Naive thymus-derived CD4-positive, alpha-beta T cell (primary cell): ENCODE measurements at places on chromosomes 2 and 18.

DNA sequence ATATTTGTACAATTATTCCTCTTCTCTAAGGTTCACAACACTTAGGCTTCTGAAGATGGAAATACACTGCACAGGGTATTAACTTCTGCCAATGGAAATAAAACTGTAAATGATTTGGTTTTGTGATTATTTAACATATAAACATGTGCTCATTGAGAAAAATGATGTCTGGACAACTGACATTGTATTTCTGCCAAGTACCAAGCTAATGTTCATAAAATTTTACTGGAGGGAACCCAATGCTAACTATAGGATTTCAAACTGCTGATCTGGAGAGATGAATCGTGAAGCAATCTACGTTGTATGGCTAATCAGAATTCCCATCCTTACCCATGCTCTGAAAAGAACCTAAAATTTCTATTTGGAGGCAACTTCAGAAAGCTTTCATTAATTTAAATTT is 279.7 kb downstream of the NRXN1 start:
- no peak overlapping the region for H3K27ac ChIP-seq
- DNase-seq: no peak
- no peaks in the 10 kb centered on the region for H3K27me3 ChIP-seq
- no peaks in the 10 kb centered on the region for H3K36me3 ChIP-seq
- H3K4me1 ChIP-seq: no peaks in the 10 kb centered on the region

GRCh38 chr18:13889671-13890070 is 25.7 kb downstream of the MC2R start:
- no peaks in the 10 kb centered on the region for H3K4me1 ChIP-seq
- H3K4me3 ChIP-seq: no peak overlapping the region
- H3K36me3 ChIP-seq: no peaks in the 10 kb centered on the region
- H3K27me3 ChIP-seq: no peaks in the 10 kb centered on the region
- DNase-seq: no peak
- H3K27ac ChIP-seq: no peak overlapping the region

DNA sequence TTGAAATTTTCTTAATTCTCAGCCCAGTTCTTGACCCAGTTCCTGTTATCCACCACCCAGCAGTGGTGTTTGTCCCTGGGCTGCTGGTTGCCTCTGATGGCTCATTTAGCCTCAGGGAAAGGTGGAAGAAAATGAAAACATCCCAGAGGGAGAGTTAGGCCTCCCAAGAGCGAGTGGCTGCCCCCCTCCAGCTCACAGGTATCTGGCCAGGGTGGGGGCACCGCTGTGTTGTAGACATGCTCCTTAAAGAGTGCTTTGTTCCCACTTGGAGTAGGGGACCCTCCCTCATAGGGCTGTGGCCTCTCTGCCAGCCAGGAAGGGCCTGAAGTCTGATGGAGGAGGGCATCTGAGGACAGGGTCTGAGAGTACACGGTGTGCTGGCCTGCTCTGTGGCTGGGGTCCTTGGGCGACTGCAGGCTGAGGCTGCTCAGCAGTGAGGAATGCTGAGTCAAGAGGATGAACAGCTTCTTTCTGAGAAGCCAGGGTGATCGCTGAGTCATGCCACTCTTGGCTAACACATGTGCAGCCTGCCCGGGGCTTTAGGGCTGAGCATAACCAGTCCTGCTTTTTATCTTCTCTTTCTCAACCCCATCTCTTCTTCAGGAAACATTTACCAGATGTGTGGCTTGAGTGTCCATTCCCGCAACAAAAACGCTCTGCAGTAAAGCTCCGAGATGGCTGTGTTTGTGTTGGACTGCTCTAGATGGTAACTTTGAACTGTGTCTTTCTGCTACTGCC is 72.3 kb downstream of the IL1R2 start:
- H3K4me3 ChIP-seq: no peak overlapping the region
- no peaks in the 10 kb centered on the region for H3K4me1 ChIP-seq
- no peak for DNase-seq
- H3K27me3 ChIP-seq: no peaks in the 10 kb centered on the region

DNA sequence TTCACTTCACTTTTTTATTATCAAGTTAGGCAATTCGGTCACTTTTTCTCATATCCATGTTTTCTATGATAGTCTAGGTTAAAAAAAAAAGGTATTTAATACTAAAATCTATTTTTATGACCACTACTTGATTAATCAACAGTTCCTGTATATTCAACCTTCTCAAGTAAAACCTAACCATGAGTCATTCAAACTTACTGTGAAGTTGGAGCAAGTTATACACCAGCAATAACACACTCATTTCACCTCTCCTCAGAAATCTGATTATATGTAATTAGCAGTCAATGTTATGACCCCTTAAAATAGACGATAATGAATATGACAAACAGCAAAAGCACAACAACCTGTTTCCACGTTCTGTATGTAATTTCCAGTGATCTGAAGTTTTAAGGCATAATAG is 35.0 kb upstream of the ADAM17 start:
- no peaks in the 10 kb centered on the region for H3K27me3 ChIP-seq
- no peaks in the 10 kb centered on the region for H3K36me3 ChIP-seq
- peaks cover 10% of the 10 kb centered on the region for H3K4me1 ChIP-seq
- no peak overlapping the region for H3K4me3 ChIP-seq
- no peak overlapping the region for H3K27ac ChIP-seq

DNA sequence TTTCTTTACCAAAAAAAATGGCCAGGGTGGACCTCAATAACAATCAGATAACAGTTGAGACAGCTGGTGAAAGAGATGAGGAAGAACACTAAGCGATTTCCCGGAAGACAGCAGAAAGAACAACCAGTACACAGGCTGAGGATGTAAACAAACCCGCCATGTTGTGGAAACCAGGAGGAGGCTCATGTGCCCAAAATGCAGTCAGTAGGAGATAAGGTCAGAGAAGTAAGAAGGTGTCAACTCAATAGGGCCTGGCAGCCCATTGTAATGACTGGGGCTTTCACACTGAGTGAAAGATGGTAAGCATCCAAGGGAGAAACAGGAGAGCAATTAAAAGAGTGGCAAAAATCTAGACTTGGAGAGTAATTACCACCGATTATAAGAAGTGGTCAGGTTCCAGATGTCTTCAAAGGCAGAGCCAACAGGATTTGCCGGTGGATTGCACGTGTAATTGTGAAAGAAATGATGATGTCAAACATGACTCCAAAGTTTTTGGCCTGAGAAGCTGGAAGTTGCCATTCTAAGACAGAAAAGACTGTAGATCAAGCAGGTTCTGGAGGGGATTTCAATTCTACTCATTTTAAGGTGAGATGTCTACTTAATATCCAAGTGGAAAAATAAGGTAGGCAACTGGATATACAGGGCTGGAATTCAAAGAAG is 77.7 kb upstream of the CYP1B1 start:
- no peak for DNase-seq
- H3K36me3 ChIP-seq: no peaks in the 10 kb centered on the region
- H3K27ac ChIP-seq: no peak overlapping the region

DNA sequence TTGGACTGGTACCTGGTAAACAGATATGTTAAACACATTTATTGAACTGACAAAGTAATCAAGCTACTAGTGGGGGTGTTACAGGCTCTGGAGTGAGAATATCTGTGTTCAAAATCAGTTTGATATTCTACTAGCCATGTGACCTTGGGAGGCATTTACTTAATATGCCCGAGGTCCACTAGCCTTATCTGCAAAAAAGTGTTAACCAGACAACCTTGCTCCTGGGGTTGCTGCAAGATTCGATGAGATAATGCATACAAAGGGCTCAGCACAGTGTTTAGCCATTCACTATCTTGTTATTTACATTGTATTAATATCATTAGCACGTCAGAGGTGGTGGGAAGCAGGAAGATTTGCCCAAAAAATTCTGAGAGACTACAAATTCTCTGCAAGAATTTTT is 103.3 kb downstream of the CDH2 start:
- no peak overlapping the region for H3K27ac ChIP-seq
- no peak overlapping the region for H3K4me3 ChIP-seq
- no peaks in the 10 kb centered on the region for H3K27me3 ChIP-seq
- no peak for DNase-seq
- no peaks in the 10 kb centered on the region for H3K4me1 ChIP-seq

GRCh38 chr2:21773168-21773567 is 649.4 kb downstream of the TDRD15 start:
- H3K36me3 ChIP-seq: no peaks in the 10 kb centered on the region
- no peaks in the 10 kb centered on the region for H3K4me1 ChIP-seq
- no peak for DNase-seq
- H3K27ac ChIP-seq: no peak overlapping the region
- H3K27me3 ChIP-seq: no peaks in the 10 kb centered on the region
